ENCODE measurements at places on chromosomes 7 and 10. TPM values are rescaled to one million over a fixed set of nuclear protein-coding genes. Genes with fewer than 3 reads are reported as not detected.

GRCh38 chr7:36391436-36392198 lies 2.0 kb downstream of the ANLN start:
- DNase-seq, result no peak

SLC18A3 gene
- total RNA-seq, result 4.6 TPM

STEAP4 gene
- not detected for total RNA-seq

- no peak for DNase-seq
These were observed 2.6 kb downstream of the CLDN15 start for GRCh38 chr7:101235050-101235449.

BAIAP2L1 gene
- total RNA-seq, result 20.4 TPM

- DNase-seq, result no peak
These were observed 26.3 kb downstream of the NEBL start for GRCh38 chr10:20870834-20871233.

GRCh38 chr7:127974446-127975035 lies 56.7 kb downstream of the LRRC4 start:
- DNase-seq, result no peak

- no peak for DNase-seq
These were observed 20.9 kb downstream of the INSYN2A start for GRCh38 chr10:127175357-127176110.

CRPPA gene
- total RNA-seq, result 3.9 TPM

DNA sequence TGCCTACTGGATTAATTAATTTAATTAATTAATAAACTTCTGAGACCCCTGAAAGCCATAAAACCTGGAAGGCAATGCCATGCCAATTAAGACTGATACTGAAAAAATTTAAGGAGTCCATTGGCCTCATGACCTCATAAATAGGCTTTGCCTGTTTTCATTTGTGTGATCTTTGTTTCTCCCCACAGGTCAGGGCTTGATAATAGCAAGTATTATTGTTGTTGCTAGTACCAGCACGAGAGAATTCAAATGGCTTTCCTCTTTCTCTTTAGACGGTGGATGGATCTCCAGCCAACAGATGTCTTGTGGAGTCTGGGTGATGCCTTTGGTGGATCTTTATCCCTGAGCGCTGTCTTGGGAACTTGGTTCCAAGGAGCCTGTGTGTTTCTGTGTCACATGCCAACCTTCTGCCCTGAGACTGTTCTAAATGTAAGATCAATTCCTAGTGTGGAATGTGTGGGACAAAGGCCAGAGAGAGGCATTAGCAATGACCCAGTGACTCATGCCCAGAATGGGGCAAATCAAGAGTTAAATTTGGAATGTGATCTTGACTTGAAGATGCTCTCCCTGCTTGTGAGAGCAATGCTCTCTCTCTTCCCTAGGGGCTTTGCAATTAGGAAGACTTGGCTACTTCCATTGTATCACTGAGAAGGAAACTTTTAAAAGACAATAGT lies 17.7 kb downstream of the ACSM6 start:
- DNase-seq, result no peak

GRCh38 chr10:12208460-12208859 lies 12.5 kb downstream of the CDC123 start:
- no peak for DNase-seq

NPTX2 gene
- 2.4 TPM for total RNA-seq

- no peak for DNase-seq
These were observed 27.8 kb downstream of the NHLRC2 start for GRCh38 chr10:113882240-113882639.

DNA sequence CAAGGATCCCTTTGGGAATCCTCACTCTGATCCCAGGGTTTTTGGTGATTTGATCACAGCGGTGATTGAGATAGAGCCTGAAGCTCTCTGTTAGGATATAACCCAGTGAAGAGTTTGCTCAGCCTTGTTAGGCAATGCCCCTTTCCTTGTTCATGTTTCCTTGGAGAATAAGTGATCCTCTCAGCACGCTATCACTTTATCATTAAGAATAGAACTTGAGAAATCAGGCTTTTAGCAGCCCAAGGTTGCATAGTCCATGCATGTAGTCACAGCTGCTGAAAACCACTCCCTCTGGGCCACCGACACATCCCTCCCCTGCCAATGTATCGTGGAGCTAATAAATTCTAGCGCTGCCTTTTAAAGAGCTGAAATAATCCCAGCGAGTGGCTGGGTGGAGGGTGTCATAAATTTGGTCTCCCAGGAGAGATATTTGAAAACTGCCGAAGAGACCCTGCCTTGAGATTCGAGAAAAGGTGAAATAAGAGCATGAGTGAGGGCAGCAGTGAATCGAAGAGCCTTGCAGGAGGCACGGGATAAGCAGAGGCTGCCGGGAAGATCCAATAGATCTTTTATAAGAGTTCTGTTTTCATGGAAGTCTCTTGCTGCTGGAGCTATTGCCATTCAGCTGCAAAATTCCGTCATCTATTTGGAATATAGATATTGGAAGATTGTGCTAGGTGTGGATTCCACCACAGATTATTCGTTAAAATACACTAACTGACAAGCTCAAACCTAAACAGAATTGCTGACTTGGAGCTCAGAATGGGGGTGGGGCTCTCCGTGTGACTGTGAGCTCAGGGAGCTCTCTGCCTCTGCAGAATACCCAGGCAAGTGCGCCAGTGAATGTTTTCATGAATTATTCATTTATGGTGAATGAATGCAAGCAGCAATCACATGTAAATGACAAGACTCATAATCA lies 249.8 kb downstream of the TRIL start:
- peak; percentile 87 for DNase-seq

ARID5B gene
- 64.6 TPM for total RNA-seq

GRCh38 chr10:133328358-133329343 lies 8.0 kb downstream of the CALY start:
- DNase-seq, result no peak

GRCh38 chr10:113945687-113946085 lies 91.2 kb downstream of the NHLRC2 start:
- DNase-seq, result no peak

GDF2 gene
- not detected for total RNA-seq

- peak; percentile 7 for DNase-seq
These were observed 37.7 kb downstream of the CDK6 start for GRCh38 chr7:92798517-92799249.

PAX4 gene
- not detected for total RNA-seq

TET1 gene
- total RNA-seq, result 7.1 TPM

DNA sequence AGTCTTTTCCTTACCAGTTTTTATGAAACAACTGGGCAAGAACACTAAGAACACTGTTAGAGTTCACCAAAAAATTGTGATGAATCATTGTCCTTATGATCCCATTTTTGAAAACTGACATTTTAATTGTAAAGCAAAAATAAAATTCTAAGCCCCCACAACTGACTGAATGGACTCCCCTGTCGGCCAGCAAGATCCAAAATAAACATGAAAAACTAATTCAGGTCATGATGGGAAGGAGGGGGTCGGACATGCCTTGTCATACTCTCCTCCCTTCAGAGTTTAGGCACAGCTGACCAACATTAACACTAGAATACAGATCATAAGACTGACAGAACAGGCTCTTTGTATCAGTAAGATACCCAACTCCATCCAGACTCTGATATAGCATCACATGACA lies 2.0 kb upstream of the RBAK start:
- no peak for DNase-seq

DNA sequence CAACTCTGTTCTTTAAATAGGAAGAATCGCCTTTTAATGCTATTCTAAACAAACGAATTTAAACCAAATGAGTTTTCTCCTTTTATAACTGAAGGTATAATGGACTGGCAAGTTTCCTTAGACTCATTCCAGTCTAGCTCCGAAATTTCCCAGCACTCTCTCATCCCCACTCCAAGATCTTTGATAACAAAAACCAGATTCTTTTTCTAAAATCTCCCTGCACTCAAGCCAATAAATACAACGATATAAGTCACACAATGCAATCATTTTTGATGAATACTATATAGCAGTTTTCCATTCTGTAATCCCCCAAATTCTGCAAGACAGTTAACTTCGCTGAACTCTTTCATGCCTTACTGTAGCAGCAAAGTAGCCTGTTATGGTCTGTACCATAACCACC lies 1.9 kb downstream of the OGA start:
- DNase-seq, result no peak

GRCh38 chr7:25907214-25907613 lies 244.8 kb upstream of the NFE2L3 start:
- DNase-seq, result no peak

DNA sequence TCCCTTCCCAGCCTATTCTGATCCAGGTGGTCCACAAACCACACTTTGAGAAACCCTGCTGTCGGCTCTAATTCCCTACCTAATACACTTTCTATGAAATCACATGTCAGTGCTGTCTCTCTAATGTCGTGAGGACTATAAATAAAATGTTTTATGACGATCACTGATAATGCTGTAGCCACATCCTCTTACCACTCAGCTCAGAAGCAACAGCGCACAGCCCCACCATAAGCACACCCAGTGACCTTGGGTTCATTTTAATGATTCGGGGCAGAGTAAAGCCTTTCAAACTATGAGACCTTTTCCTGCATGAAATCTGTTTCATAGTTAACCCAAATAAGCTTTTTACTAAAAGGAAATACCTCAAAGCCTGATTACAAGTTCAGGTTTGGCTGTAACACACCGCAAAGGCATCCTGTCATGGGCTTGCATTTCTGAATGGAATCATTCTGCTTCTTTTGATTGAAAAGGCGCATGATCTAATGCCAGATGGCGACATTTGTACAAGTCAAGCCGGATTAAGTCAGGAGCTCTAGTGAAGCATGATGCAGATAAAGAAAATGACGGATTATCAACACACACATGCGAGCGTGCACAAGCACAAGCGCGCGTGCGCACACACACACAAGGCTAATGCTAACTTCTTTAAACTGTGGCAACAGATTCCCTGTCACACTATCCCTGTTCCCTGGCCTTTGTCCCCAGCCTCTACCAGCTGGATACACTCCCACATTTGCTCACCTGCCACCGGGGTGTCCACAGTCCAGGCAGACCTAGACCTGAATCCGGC lies 180.5 kb upstream of the PDE1C start:
- DNase-seq, result no peak

COL13A1 gene
- 0.86 TPM for total RNA-seq

TRIM73 gene
- total RNA-seq, result 6.1 TPM

DNA sequence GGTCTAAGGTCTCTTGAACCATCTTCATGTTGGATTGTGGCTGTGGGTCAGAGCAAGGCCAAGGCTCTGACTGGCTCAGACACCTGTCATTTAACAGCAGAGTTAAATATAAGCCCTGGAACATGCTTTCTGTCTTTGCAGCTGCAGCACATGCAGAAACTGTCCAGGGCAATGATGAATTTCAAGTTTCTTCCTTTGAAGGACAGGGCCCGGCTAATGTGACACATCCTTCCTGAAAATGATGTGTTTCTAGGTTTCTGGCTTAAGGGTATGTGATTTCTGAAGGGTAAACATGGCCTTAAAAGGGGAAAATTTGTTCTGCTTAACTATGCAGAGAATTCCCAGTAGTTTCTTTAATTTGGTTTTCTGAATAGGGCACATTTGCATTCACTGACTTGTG lies 34.0 kb upstream of the SLC35B4 start:
- DNase-seq, result no peak

GRCh38 chr7:73896454-73896853 lies 35.5 kb downstream of the TMEM270 start:
- DNase-seq, result peak; percentile 36

KMT2C gene
- 59.0 TPM for total RNA-seq

LAMB4 gene
- 0.16 TPM for total RNA-seq

GRCh38 chr10:6269953-6270867 lies 67.5 kb downstream of the PFKFB3 start:
- no peak for DNase-seq

DNA sequence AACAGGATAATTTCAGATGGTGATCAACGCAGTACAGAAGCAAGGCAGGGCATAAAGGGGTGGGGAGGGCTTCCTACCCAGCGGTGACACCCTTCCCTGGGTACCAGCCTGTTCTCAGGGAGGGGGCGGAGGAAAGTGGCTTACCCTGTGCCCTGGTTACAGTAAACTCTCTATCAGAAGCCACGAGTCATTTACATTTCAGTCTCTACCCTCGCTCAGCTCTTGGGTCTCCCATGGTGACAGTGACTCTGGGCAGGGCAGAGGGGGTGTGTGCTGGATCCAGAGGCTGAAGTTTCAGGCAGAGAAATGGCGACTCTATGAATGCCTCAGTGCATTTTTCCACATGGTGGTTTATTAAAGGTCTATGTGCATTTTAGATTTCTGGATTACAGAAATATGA lies 107.0 kb downstream of the ADARB2 start:
- no peak for DNase-seq

CDC14C gene
- 0.17 TPM for total RNA-seq

SPDYE17 gene
- total RNA-seq, result not detected

DNA sequence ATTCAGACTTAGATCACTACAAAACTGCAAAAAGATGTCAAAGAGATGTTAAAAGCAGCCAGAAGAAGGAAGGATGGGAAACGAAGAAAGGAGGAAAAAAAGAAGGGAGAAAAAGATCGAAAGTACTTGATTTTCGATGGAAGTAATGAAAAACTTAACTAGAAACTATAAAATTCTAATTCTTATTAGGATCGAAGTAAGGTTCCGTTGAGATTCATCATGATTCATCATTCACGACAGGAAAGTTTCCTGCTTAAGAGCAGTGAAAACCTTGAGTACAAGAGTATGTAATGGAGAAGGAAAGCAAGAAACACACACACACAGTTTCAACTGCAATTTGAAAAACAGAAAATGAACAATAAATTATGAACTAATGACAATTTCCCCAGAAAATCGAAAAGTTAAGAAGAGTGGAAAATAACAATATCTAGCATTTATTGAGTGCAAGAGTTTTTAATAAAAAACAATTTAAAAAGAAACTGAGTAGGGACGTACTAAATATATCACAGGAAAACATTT lies 1.1 kb upstream of the ING3 start:
- no peak for DNase-seq

DNA sequence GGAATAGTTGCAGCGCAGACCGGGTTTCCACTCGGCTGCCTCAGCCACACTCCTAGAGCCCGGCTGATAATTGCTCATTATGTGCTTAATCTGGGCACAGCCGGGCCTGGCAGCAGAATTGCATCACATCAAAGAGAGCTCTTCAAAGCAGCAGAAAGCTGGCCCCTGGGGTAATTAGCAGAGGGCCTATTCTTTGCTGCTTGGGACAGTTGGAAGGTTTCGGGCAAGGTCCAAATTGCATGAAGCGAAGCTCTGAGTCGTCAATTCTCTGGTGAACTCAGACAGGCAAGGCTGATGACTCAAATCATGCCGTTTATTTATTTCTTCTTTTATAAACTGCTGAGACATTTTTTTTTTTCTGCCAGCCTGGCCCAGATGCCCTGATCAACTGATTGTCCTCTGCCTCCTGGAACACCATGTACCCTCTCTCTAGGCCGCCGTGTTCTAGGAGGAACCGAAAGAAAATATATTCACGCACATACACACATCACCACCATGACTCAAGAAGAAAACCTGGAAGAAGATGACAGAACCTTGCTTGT lies 242.2 kb downstream of the RAB11FIP2 start:
- DNase-seq, result no peak

FAM25C gene
- not detected for total RNA-seq

TRPV5 gene
- total RNA-seq, result not detected
